ENCODE measurements at places on chromosomes 5 and 9.

GRCh38 chr9:34862836-34863235 is 95.2 kb upstream of the PHF24 start:
- no peak for DNase-seq

DNA sequence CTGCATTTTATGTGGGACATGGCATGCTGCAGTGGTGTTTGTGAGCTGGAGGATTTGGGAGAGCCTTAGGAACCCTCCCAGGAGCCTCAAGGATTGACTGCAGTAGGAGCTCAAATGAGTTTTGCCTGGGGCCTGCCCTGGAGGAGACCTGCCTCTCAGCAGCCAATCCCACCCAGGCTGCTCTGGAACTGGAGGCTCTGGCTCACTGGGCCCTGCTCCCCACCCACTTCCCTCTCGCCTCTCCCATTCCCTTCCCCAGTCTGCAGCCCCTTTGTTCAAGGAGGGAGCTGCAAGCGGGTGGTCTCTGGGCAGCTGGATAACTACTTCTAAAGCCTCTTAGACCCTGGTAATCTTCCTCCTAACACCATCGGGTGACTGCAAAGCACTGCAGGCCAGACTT is 24.2 kb downstream of the KCNIP1 start:
- no peak for DNase-seq

GRCh38 chr5:118551716-118552115 is 436.6 kb downstream of the DTWD2 start:
- no peak for DNase-seq

DNA sequence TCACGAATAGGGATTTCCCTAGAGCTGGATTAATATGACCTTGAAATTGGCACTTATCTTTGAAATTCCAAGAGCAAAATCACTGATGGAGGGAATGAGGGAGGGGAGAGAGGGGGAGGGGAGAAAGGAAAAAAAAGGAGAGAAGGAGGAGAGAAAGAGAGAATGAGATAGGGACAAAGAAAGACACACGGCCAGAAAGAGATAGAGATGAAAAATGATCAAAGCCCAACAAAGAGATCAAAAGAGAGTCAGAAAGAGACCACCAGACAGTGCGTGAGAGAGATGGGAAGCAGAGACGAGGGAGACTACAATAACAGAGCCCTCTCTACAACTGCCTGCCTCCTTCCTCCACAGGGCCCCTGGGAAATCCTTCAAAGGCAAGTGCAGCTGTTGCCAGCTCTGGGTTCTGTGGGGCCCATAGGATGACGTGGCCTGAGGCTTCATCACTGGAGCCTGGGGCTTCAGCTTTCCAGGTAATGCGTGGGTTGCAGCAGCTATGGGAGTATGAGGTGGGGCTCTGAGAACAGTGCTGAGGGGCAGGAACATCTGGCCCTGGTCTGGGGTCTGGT is 58.3 kb upstream of the SHB start:
- DNase-seq, result no peak

- no peak for DNase-seq
Measured at GRCh38 chr9:88536951-88537760, 2.2 kb downstream of the NXNL2 start.

- DNase-seq, result no peak
Measured at GRCh38 chr5:169104937-169105494, 195.9 kb downstream of the SLIT3 start.

DNA sequence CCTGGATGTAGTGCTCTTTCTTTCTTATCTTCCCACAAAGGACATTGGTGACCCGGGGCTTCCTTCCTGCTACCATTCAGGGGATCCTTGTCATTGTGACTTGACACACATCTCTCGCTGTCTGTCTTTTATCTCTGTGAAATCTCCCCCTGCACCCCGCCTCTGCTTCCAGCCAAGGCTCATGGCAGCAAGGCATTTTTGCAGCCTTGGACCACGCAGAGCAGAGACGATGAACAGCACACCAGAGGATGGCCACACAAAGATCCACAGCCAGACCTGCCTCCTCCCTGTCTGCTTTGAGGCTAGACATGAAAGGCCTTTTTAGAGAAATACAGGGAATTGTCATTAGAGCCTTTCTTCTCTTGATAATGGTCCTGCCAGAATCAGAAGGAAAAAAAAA is 549.1 kb downstream of the CDK5RAP2 start:
- no peak for DNase-seq

- peak; percentile 74 for DNase-seq
Measured at GRCh38 chr5:116361171-116361967, 213.3 kb downstream of the SEMA6A start.

GRCh38 chr5:60538426-60538825 is 161.5 kb downstream of the DEPDC1B start:
- no peak for DNase-seq

GRCh38 chr9:124723352-124723751 is 47.8 kb downstream of the NR6A1 start:
- no peak for DNase-seq

- DNase-seq, result no peak
Measured at GRCh38 chr9:117461386-117461785, 46.5 kb upstream of the ASTN2 start.

DNA sequence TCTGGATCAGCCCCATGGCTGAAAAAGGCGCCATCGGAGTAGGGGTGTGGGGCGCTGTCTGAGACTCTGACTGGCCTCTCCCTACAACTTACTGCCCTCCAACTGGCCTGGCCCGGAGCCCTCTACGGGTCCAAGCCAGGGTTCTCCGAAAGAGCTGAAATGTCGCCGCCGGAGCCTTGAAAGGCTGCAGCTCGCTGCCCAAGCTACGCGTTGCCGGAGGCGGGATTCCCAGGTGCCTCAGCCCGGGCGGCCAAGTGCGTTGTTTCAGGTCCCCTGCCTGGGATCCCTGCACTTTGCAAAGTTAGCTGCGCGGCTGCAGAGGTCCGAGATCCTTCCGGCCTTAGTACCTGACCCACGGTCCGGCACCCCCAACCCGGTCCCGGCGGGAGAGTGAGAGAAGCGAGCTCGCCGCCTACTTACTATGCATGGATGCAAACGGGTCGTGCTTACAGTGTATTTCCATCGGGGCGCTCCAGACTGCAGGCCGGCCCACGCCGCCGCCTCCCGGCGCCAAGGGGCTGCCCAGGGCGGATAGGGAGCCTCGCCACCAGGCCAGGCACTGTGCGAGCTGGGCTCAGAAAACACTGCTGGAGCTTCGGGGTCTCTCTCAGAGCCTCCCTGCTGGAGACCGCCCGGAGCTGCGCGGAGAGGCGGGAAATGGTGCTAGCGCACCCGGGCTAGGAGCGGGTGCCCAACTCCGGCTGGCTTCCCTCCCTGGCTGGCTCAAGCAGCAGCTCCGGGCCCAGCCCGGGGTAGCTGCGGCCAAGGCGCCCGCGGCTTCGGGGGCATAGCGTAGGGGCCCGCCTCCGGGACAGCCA is 7.7 kb downstream of the PAX5 start:
- DNase-seq, result peak; percentile 62

- DNase-seq, result no peak
Measured at GRCh38 chr5:125478599-125478998, 732.2 kb upstream of the ZNF608 start.

DNA sequence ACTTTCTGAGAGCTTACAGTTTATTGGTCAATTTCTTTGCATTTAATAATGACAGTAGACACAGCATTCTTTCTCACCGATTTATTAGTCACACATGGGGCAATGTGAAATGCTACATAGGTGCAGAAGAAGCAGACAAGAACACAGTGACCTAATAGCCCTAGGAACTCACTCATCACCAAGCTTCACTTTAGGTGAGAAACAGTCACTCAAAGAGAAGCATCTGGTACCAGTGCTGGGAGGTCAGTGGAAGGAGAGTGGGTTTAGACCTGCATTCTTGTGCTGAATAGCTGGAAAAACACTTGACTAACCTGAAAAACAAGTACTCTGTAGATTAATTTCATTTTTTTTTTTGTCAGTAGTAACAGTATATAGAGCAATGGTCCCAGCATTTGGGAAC is 179.6 kb downstream of the GRIA1 start:
- DNase-seq, result no peak

- DNase-seq, result no peak
Measured at GRCh38 chr5:62315376-62316175, 9.6 kb downstream of the KIF2A start.

GRCh38 chr5:115559524-115559923 is 14.9 kb upstream of the FEM1C start:
- no peak for DNase-seq

- DNase-seq, result no peak
Measured at GRCh38 chr5:149221731-149222342, 49.8 kb upstream of the AFAP1L1 start.

GRCh38 chr5:141040093-141040770 is 10.9 kb upstream of the PCDHB1 start:
- DNase-seq, result peak; percentile 75

DNA sequence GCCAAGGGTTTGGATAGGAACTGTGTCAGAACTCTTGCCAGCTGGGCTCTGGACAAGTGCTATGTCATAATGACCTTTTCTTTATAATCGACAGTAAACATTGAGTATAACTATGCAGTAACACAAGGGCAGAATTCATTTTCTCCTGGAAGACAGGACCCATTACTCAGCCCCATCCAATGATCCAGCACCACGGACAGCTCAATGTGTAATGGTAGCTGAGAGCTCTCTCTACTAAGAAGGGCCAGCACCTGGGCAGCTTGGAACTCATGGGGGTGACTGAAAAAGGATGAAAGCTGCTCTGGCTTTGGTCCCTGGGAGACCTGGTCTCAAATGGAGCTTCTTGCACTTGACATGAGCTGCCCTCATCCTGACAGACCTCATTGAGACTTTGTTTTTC is 347.8 kb downstream of the TRIM32 start:
- DNase-seq, result no peak

- no peak for DNase-seq
Measured at GRCh38 chr5:89989776-89990175, 419.8 kb downstream of the CETN3 start.

- peak; percentile 39 for DNase-seq
Measured at GRCh38 chr9:95494416-95495371, 22.1 kb downstream of the PTCH1 start.

GRCh38 chr5:154373729-154374179 is 72.0 kb upstream of the SAP30L start:
- DNase-seq, result no peak
